Cardiac atrium fibroblast (primary cell): ENCODE measurements at places on chromosomes 2 and 18. TPM values are rescaled to one million over a fixed set of nuclear protein-coding genes. Genes with fewer than 3 reads are reported as not detected.

The RAB17 gene
- 0.81 and 1.4 TPM in 2 replicates for total RNA-seq

The LRRTM1 gene
- total RNA-seq, result not detected in 2 replicates

The DES gene
- 0.32 TPM in 1 of 2 replicates, not detected in the other for total RNA-seq

The NAT8 gene
- not detected in 2 replicates for total RNA-seq

The PID1 gene
- total RNA-seq, result 20.6 and 86.2 TPM in 2 replicates

The RGPD4 gene
- total RNA-seq, result not detected in 2 replicates

The EGR4 gene
- total RNA-seq, result not detected in 2 replicates

The CSRNP3 gene
- 0.54 and 1.5 TPM in 2 replicates for total RNA-seq

The CNNM4 gene
- total RNA-seq, result 2.0 and 3.2 TPM in 2 replicates

The UNC50 gene
- total RNA-seq, result 37.5 and 52.0 TPM in 2 replicates

The ITGB6 gene
- not detected in 2 replicates for total RNA-seq

The GCC2 gene
- 6.3 and 8.7 TPM in 2 replicates for total RNA-seq

The ALPP gene
- not detected in 2 replicates for total RNA-seq

The NGEF gene
- 0.32 and 0.72 TPM in 2 replicates for total RNA-seq

The CCDC85A gene
- total RNA-seq, result under 0.01 and 0.36 TPM in 2 replicates

The IDH1 gene
- 72.9 and 94.8 TPM in 2 replicates for total RNA-seq

The HOXD10 gene
- total RNA-seq, result not detected in 2 replicates

The EDAR gene
- total RNA-seq, result not detected in 2 replicates

The DNER gene
- total RNA-seq, result 0.36 and 14.1 TPM in 2 replicates

The STARD7 gene
- total RNA-seq, result 71.3 and 100 TPM in 2 replicates

The CHAC2 gene
- 2.5 and 5.3 TPM in 2 replicates for total RNA-seq

The CD8B2 gene
- total RNA-seq, result not detected in 2 replicates

The STPG4 gene
- not detected in 2 replicates for total RNA-seq

The SH3RF3 gene
- 8.4 and 9.6 TPM in 2 replicates for total RNA-seq

The SETBP1 gene
- total RNA-seq, result 1.4 and 2.3 TPM in 2 replicates

The LINC00305 gene
- total RNA-seq, result not detected in 2 replicates

The TMEM163 gene
- total RNA-seq, result 1.3 TPM in 1 of 2 replicates, not detected in the other

The LYPD6 gene
- not detected in 2 replicates for total RNA-seq

The OXER1 gene
- total RNA-seq, result not detected in 2 replicates

The TXNDC2 gene
- 0.32 TPM in 1 of 2 replicates, not detected in the other for total RNA-seq

The RAB10 gene
- 94.6 and 105 TPM in 2 replicates for total RNA-seq

The GFPT1 gene
- total RNA-seq, result 32.5 and 38.6 TPM in 2 replicates

The RGPD8 gene
- 3.6 and 8.1 TPM in 2 replicates for total RNA-seq

The DSG4 gene
- not detected in 2 replicates for total RNA-seq

The SLC9A4 gene
- total RNA-seq, result not detected in 2 replicates

The PRKCE gene
- 9.4 and 13.1 TPM in 2 replicates for total RNA-seq

The DPYSL5 gene
- total RNA-seq, result not detected in 2 replicates

The HAUS1 gene
- total RNA-seq, result 23.6 and 40.3 TPM in 2 replicates

The GREB1 gene
- total RNA-seq, result 0.18 and 1.3 TPM in 2 replicates

The DCDC2C gene
- not detected in 2 replicates for total RNA-seq
